SJCRH30 (cell line): ENCODE measurements at places on chromosomes 12 and 14. TPM values are rescaled to one million over a fixed set of nuclear protein-coding genes. Genes with fewer than 3 reads are reported as not detected.

GRCh38 chr12:54082397-54082892 is 28.8 kb downstream of the HOXC4 start:
- no peak for DNase-seq

DNA sequence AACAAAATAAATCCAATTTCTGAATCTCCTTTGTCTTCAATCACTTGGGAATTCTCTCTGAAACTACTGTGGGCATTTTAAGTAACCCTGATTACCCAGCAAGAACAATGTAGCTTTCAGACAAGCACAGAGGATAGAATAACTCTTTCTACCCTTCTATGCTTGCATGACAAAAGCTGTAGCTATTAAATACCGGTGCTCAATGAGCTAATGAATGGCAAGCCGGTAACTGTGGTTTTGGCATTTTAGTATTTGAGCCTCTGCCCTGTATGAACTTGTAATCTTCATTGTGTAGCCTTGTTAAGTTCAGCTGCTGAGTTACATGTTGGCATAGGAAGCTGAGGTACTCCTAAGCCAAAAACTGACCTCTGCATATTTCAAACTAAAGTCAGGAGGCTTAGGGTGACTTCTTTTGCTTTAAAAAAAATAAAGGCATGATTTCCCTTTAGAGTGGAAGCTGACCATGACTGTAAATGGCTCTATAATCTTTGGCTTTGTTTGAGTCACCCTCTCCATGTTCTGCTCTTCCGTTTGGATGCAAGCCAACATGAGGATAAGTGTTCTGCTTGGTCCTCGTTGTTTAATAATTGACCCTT is 171.0 kb upstream of the HIF1A start:
- peak; percentile 27 for DNase-seq

GRCh38 chr12:26786865-26787514 is 46.0 kb downstream of the ITPR2 start:
- peak; percentile 45 for DNase-seq

DNA sequence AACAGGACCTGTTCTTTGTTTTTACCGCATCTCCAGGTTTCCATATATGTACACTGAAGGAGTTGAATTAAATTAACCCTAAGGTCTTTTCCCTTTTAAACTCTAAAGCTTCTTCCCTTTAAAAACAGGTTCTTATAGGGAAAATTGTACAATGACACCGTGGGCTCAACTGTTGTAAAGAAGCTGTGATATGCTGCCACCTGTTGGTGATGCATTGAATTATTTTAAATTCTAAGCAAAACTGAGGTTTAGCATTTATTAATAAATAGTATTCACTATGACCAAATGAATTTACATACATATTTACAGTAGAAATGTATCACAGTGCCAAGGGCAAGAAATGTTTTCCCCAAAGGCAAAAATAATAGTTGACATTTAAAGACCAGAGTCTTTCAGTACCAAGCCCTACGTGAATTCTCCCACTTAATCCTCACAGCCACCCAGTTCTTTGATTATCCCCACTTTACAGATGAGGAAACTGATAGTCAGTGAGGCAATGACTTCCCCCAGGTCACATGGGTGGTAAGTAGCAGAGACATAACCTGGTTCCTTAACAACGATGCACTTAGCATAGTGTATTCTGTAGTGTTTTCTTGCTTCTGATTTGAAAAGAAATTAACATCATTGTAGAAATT is 35.7 kb upstream of the TMEM263 start:
- peak; percentile 8 for DNase-seq

Gene SLC38A4
- total RNA-seq = 3.9 and 5.5 TPM in 2 replicates

GRCh38 chr14:63392236-63392635 is 73.5 kb upstream of the GPHB5 start:
- no peak for DNase-seq

DNA sequence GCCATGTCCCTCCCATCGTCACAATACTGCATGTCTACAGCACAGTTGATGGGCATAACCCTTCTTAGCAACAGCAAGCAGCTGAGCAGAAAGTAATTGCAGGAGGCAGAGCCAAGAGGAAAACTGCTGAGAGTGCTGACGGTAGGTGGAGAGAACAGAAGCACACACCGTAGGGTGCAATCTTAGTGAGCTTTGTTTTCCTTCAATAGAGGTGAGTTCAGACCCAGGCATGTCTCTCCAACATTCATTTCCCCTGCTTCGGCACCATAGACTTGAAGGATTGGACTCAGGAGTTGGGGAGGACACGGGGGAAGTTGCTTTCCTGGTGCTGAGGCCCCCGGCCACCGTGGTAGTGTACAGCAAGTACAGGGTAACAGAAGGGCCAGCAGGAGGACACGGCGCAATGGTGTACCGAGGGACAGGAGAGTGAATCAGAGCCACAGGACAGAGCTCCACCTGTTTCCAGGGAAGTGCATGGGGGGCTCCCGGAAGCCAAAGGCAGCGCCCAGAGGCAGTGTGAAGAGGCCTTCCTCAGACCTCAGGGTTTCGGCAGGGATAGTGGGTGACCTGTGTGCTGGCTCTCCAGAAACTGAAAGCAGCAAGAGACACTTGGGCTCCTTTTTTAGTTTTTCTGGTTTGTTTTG is 36.3 kb upstream of the SINHCAF start:
- DNase-seq = peak; percentile 11

DNA sequence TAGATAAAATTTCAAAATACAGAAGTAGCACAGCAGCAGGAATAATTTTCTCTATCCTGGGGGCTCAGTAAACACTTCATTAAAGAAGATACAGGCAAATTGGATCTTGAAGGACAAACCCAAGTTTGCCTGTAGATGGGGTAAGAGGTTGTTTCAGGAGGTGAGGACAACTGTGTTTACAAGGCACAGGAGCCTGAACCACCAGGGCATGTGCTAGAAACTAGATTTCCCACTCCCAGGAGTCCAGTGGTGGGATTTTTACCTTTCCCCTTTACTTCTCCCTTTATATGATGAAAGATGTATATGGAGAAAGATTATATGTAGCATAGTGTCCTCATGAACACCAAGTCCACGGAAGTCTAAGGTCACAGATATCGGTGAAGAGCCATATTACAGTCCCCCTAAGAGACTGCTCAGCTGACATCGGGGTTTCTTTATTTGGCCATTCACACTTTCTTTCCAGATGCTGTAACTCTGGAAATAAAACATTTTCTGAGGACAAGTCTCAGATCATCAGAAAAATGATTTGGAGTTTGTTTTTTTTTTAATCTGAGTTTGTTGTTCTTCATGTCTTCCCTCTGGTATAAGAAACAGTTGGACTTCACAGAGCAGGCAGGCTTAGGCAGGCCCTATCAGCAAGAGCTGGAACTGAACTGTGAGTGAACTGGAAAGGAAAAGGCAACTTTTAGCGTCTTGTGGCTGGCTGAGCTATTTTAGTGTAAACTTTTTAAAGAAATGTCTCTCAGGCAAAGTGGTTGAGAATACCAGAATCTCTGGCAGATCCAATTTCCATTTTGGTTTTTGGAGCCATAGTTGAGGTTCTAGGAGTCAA is 8.0 kb upstream of the EVL start:
- DNase-seq = no peak

GRCh38 chr12:14263742-14264141 is 101.7 kb upstream of the ATF7IP start:
- DNase-seq = no peak

DNA sequence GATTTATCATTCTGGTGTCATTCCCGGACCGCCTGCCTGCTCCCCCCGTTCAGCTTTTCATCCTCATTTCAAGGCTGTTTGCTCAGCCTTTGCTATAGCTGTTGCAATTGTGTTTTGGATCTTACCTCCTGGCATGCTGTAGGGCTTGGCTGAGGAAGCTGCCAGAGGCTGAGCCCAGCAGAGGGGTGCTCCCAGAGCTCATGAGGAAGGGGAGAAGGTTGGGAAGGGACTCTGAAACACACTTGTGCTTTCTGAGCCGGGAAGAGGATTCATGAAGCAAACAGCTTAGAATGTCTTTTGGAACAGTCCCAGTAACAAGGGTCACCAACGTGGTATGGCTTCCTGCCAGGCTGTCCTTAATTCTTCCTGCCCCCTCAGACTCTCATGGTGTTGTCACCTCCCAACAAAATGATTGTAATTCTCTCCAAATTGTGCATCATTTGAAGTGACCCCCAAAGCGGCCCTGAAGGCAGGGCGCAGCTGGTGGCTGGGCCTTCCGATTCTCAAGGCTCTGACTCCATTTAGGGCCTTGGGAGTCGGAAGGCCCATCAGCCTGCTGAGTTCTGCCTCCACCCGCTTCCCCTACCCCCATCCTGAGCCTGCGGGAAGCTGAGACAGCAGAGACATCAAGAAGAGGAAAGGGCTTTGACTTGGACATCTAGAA is 111.9 kb upstream of the ARHGAP5 start:
- no peak for DNase-seq

DNA sequence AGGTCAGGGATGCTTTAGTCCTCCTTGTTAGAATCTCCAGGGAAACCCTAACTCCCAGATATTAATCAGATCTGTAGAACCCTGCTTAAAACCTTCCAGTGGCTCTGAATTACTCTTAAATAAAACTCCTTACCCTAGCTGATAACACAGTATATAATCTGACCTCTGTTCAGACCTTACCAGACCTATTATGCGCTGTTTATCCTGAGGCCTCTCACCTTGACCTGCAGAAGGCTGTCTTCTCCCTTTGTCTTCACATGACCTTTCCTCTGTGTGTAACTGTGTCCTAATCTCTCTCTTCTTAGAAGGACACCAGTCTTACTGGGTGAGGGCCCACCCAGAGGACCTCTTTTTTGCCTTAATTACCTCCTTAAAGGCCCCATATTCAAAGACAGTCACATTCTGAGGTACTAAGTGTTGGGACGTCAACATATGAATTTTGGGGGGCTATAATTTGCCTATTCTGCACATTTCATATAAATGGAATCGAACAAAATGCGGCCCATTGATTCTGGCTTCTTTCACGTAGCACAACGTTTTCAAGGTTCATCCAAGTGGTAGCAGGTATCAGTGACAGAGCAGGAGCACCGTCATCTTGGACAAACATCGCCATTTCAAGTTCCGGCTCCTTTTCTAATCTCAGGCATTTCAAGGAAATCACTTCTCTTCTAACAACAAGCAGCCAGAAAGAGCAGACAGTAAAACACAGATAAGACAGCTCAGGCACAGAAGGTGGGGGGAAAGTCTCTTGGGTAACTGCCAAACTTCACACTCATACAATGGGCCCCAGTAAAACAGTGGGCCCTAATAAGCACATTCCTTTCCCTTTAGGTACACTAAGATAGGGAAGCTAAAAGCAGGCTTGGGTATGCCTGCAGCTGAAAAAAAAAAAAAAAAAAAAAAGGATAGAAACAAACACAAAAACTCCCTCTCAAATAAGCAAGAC is 200.2 kb upstream of the NUDT4 start:
- no peak for DNase-seq

DNA sequence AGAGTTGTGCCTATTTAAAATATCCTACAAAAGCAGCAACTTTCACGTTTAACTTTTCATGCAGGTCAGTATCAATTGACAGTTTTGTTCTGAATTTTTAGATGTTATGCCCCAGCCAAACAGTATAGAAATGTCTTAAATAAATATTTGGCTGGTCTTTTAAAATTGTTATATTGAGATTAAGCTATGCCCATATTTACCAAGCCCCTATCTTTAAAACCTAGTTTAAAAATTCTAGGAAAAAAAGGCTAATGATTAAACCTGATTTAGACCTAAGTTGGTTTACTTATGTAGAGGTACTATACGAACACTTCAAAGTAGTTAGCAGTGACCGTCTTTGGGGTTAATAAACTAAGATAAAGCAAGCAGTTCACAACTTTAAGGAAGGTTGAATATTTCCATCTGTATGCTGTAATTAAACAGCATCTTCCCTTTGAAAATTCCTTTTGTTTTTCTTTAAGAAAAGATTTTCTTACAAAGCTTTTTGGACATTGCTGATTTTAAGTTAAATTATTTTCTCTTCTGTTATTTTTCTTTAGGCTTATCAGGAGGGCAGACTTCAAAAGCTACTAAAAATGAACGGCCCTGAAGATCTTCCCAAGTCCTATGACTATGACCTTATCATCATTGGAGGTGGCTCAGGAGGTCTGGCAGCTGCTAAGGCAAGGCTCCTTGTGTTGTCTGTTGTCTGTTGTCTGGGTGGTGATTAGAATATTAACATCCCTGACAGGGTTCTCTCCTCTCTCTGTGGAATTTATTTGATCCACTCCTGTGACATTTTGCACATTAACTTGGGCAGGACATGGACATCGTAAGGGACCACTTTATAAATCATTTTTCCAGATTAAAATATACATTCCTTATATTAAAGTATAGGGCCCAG is 7.5 kb downstream of the EID3 start:
- DNase-seq = no peak

DNA sequence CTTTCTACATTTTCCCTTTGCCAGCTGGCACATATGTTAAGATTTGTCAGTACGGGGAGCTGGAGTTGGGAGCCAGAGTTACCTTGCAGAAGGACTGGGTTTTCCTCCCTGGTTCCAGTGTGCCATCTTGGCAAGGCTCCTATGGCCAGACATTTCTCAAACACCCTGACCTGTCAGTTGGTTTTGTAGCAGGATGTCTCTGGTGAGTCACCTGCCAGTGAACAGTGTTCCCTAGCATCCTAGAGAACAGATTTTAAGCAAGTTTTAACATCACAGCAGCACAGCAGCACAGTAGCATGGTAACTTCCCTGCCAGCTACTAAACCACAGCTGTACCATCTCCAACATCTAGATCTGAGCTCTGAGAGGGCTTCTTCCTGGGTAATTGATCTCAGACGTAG is 26.2 kb upstream of the KTN1 start:
- DNase-seq = no peak

GRCh38 chr12:50309950-50310349 is 26.6 kb upstream of the LIMA1 start:
- DNase-seq = no peak

- DNase-seq = no peak
Measured at GRCh38 chr12:98410356-98410755, 105.0 kb upstream of the TMPO start.

DNA sequence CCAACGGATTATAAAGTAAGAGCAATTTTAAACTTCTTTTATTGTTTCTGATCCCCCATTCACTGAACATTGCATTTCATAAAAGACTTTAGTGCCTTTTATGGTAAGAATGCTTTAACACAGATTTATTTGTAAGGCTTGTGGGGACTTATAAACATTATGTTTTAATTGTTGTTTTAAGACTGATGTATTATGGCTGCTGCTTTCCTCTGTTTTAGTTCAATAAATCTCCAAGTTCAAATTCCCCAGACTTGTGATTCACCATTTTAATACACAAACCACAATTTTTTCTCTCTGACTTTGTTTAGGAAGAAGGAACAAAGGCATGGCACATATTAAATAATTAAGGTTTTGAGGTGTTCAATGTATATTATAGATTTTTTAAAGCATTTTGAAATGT is 753.3 kb downstream of the SLC6A15 start:
- no peak for DNase-seq

GRCh38 chr14:68254669-68255527 is 435.3 kb downstream of the RAD51B start:
- DNase-seq = no peak

Gene PTPRQ
- 6.6 and 7.4 TPM in 2 replicates for total RNA-seq

Gene MANSC4
- total RNA-seq = not detected in 2 replicates
